Stimulated activated CD8-positive, alpha-beta memory T cell treated with anti-CD3 and anti-CD28 coated beads, Interleukin-12 subunit alpha, Interleukin-12 subunit beta, amount 100 ng/mL, for 1 hour (primary cell): ENCODE measurements at places on chromosomes 7 and 10.

DNA sequence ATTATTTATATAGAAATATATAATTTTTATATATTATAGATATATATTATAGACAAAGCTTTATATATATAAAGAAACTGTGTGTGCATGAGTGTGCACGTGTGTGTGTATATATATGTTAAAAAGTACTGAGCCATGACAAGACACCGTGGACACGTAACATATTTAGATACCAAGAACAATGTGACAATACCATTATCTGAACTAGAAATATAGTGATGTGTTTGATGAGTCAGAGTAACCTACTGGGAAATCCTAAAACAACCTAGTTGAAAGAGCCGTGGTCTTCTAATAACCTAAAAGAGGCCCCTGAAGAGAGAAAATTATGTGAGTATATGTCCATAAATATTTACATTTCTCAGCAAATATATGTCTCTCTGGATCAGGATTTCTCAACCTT, 50.7 kb upstream of the ITGB8 start:
- DNase-seq = no peak

GRCh38 chr10:112812586-112812985, 137.5 kb upstream of the TCF7L2 start:
- DNase-seq = no peak

DNA sequence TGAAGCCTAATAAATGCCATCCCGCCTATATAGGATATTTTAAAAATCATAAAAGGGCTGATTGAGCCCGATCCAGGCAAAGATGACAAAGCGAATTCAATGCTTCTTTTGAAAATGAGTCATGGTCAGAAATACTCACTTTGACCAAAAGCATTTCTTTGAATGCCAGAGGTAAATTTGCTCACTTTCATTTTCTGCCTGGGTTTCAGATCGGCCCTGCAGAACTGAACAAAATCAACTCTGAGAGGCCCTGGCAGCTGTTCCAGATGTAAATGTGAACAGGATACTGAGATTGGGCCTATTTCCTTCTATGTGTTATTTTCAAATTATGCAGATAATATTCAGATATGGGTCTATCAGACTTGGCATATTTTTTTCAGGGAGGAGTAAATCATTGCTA, 114.8 kb upstream of the ARID5B start:
- no peak for DNase-seq

DNA sequence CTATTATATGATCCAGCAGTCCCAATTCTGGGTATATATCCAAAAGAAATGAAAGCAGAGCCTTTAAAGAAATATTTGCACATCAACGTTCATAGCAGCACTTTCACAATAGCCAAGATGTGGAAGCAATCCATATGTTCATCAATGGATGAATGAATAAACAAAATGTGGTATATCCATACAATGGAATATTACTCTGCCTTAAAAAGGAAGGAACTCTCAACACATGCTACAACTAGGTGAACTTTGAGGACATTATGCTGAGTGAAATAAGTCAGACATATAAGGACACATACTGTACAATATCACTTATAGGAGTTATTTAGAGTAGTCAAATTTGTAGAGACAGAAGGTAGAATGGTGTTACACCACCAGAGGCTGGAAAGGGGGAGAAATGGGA, 28.0 kb upstream of the ADRB1 start:
- no peak for DNase-seq

- no peak for DNase-seq
Measured at GRCh38 chr10:117741524-117741923, 199.0 kb downstream of the EMX2 start.

GRCh38 chr7:18400275-18400674, 95.3 kb upstream of the HDAC9 start:
- no peak for DNase-seq

- DNase-seq = peak; percentile 67
Measured at GRCh38 chr10:91162495-91163268, 57.8 kb upstream of the PCGF5 start.

GRCh38 chr7:44847509-44847919, 373 bp downstream of the H2AZ2 start:
- peak; percentile 74 for DNase-seq

DNA sequence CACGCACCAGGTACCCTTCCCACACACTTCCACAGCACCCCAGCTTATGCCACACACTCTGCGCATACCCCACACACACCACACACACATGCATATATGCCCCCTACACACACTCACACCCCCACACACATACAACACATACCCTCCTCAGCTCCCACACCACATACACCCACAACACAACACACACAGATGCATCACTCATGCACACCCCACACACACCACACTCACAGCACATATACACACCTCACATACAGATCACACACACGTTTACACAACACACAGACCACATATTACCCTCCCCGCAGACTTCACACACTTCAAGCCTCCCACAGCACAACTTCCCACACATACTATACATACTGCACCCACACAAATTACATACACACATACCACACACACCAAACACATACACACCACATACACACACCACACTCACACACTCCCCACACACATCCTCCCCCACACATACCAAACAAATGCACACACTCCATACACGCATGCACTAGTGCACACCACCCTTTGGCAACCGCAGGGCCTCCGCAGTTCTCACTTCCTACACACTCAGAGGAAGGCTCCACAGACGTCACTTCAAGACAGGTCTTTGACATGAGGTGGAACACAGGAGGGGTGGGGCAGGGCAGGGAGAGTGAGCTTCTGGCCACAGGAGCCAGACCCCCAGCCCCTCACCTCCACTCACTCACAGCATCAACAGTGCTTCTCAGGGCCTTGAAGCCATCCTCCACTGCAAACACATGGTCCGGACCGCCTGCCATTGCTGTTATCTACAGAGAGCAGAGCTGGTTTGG, 18.5 kb upstream of the ANTXRL start:
- peak; percentile 27 for DNase-seq

DNA sequence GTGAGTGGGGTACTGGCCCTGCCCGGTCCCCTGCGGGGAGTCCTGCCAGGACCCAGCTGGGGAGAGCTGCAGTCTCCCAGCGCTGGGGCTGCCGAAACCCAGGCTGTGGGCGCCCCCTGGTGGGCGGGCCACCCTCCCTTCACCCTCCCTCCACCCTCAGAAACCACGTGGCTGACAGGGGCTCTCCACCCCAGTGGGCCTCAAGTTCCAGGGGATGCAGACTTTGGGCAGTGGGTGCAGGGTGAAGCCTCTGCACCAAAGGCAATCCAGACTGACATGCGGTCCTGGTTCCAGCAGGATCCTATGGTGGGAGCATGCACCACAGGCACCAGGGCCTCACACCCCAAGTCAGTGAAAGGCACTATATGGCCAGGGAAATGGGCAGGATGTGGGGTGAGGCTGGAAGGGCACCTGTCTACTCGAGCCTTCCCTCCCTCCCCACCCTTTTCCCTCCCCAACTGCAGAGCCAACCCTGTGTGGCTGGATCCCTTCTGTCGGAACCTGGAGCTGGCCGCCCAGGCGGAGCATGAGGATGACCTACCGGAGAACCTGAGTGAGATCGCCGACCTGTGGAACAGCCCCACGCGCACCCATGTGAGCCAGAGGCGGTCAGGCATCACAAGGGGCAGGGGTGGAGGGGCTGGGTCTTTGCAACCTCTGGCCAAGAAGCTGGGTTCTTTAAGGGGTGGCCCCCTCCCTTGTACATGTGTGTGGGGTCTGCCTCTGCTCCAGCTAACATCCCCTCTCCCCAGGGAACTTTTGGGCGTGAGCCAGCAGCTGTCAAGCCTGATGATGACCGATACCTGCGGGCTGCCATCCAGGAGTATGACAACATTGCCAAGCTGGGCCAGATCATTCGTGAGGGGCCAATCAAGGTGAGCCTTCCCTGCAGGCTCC, 38.8 kb downstream of the PSAP start:
- peak; percentile 64 for DNase-seq

GRCh38 chr10:14667280-14667679, 107.4 kb downstream of the FAM107B start:
- DNase-seq = no peak
